ENCODE measurements at places on chromosomes 16 and 17. TPM values are rescaled to one million over a fixed set of nuclear protein-coding genes. Genes with fewer than 3 reads are reported as not detected.

- no peaks in the 10 kb centered on the region for H3K4me1 ChIP-seq
- H3K27ac ChIP-seq: no peak overlapping the region
- no peak overlapping the region for H3K4me3 ChIP-seq
- no peak for DNase-seq
- H3K36me3 ChIP-seq: peaks cover 94% of the 10 kb centered on the region
Observed at GRCh38 chr16:56466344-56466743, 15.0 kb downstream of the OGFOD1 start.

GRCh38 chr17:64263000-64263766, at the start of gene TEX2:
Gene TEX2, minus strand, starts transcription at chr17:64263260. Its CDS starts 49,043 bp downstream, at chr17:64214217.
- peak within 1 kb of the TSS; percentile 82 for H3K4me3 ChIP-seq
- peak within 1 kb of the TSS; percentile 54 for H3K27ac ChIP-seq
- no peaks in the 10 kb centered on the region for H3K27me3 ChIP-seq

Gene CDRT4
- 0.71 TPM for polyA plus RNA-seq

Gene CCDC154
- polyA plus RNA-seq: not detected

Gene EVI2B
- polyA plus RNA-seq: 267 TPM

DNA sequence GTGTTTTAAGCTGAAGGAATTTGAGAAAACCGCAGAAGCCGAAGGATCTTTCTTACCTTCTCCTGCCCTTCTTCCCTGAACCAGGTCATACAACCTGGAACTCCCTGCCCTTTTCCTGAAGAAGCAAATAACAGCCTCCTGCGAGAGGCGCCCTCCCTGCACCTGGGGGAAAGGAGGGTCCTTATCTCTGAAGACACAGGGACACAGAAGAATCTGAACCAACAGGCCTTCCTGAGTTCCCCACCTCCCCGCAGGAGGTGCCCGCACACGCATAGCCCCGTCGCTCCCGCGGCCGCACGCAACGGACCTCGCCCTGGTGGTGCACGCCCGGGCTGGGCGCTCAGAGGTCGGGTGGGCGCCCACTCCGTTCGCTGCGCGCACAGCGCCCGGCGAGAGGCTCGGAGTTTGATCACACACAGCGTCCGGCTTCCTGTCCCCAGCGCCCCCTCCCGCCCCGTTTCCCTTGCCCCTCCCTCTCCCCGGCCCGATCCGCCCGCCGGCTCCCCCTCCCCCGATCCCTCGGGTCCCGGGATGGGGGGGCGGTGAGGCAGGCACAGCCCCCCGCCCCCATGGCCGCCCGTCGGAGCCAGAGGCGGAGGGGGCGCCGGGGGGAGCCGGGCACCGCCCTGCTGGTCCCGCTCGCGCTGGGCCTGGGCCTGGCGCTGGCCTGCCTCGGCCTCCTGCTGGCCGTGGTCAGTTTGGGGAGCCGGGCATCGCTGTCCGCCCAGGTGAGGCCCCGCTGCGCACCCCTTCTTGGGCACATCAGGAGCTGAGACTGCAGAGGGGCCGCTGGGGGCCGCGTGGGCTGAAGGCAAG, at the start of gene TNFSF12:
Gene TNFSF12 (plus strand): TSS at position 474 of the 816 bp plus-strand sequence. CDS start 96 bp downstream, at position 570.
- peak within 1 kb of the TSS; percentile 71 for H3K27ac ChIP-seq
- H3K27me3 ChIP-seq: no peaks in the 10 kb centered on the region
- peak; percentile 37 for DNase-seq
- peak within 1 kb of the TSS; percentile 63 for H3K4me3 ChIP-seq
- peaks cover 55% of the 10 kb centered on the region for H3K4me1 ChIP-seq

GRCh38 chr17:48213797-48214196, 106.2 kb downstream of the SNX11 start:
- H3K4me3 ChIP-seq: no peak overlapping the region
- H3K36me3 ChIP-seq: no peaks in the 10 kb centered on the region
- no peaks in the 10 kb centered on the region for H3K27me3 ChIP-seq
- H3K4me1 ChIP-seq: no peaks in the 10 kb centered on the region
- H3K27ac ChIP-seq: no peak overlapping the region

DNA sequence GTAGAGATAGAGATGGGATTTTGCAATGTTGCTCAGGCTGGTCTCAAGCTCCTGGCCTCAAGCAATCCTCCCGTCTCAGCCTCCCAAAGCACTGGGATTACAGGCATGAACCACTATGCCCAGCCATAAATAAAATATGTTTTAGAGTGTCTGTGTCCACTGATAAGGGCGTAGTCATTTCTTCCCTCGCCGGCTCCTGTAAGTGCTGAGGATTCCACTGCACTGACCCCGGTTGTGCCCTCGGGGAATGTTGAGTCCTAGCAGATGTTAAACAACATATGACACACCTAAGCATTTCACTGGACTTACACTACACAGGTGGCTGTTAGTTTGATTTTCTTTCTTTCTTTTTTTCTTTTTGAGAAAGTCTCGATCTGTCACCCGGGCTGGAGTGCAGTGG, 5.6 kb upstream of the SHMT1 start:
- no peaks in the 10 kb centered on the region for H3K27me3 ChIP-seq
- H3K4me3 ChIP-seq: no peak overlapping the region
- no peaks in the 10 kb centered on the region for H3K36me3 ChIP-seq

DNA sequence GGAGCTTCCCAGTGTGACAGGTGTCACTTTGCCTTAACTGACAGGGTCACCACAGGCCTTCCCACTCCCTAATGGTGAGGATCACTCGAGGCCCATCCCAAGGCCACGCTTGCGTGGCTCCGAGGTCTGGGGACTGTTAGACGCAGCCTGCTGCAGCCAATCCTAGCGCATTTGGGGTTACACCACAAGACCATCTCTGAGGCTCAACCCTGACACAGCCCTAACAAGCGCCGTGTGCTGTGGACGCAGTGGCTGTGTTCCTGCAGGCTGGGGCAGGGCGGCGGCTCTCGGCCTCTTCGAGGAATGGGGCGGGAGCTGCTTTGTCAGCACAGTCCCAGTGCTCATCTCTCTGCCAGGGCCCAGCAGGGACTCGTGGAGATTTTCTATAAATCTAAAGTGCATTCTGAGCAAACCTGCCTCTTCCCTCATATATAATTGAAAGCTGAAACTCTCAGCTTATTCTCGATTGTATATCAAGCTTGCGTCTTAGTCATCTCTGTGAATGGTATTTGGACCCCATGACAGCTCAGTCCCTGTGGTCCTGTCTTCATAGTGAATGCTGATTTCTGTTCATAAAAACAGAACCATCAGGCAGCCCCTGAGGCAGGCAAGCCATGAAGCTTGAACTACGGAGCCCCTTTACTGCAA, 65.8 kb upstream of the CHMP6 start:
- no peak overlapping the region for H3K4me3 ChIP-seq
- no peak overlapping the region for H3K27ac ChIP-seq
- H3K4me1 ChIP-seq: no peaks in the 10 kb centered on the region
- DNase-seq: no peak
- no peaks in the 10 kb centered on the region for H3K27me3 ChIP-seq

GRCh38 chr17:56851008-56851407, 17.1 kb downstream of the DGKE start:
- no peaks in the 10 kb centered on the region for H3K4me1 ChIP-seq
- H3K27me3 ChIP-seq: no peaks in the 10 kb centered on the region
- H3K4me3 ChIP-seq: no peak overlapping the region
- no peak overlapping the region for H3K27ac ChIP-seq

- no peaks in the 10 kb centered on the region for H3K27me3 ChIP-seq
- H3K4me3 ChIP-seq: no peak overlapping the region
- DNase-seq: no peak
- H3K4me1 ChIP-seq: peaks cover 70% of the 10 kb centered on the region
Observed at GRCh38 chr17:78134899-78135385, 4.4 kb downstream of the TMC8 start.

GRCh38 chr16:64695684-64696083, 426.2 kb downstream of the CDH11 start:
- no peak overlapping the region for H3K4me3 ChIP-seq
- H3K27ac ChIP-seq: no peak overlapping the region
- H3K27me3 ChIP-seq: no peaks in the 10 kb centered on the region
- DNase-seq: no peak

DNA sequence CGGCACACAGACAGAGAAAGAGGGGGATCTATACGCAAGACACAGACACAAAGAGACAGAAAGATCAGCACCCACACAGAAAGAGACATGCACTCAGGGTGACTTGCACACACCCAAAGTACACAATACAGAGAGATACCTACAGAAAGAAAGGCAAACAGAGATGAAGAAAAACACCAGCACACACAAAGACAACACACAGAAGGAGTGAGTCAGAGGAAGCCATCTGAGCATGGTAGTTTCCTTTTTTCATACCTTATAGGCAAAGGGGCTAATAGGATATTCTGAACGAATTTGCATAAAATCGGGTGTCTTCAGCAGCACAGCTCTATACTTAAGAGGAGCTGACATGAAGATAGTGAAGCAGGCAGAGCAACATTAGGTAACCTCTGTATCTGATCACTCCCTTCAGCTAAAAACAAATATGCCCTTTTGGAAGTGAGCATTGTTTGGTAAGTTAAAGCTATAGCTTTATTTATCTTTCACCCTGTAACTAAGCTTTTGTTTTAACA, 198.6 kb downstream of the AATF start:
- H3K36me3 ChIP-seq: no peaks in the 10 kb centered on the region
- H3K4me1 ChIP-seq: no peaks in the 10 kb centered on the region
- no peak overlapping the region for H3K4me3 ChIP-seq
- DNase-seq: no peak

GRCh38 chr16:50640391-50640790, 40.7 kb downstream of the SNX20 start:
- H3K27me3 ChIP-seq: no peaks in the 10 kb centered on the region
- H3K36me3 ChIP-seq: no peaks in the 10 kb centered on the region
- no peak overlapping the region for H3K27ac ChIP-seq
- peaks cover 11% of the 10 kb centered on the region for H3K4me1 ChIP-seq
- DNase-seq: no peak
- H3K4me3 ChIP-seq: no peak overlapping the region

Gene CNTD1
- polyA plus RNA-seq: not detected

- H3K27me3 ChIP-seq: no peaks in the 10 kb centered on the region
- H3K4me3 ChIP-seq: no peak overlapping the region
- DNase-seq: peak; percentile 37
- H3K36me3 ChIP-seq: no peaks in the 10 kb centered on the region
Observed at GRCh38 chr17:17313350-17313991, 10.3 kb downstream of the NT5M start.

DNA sequence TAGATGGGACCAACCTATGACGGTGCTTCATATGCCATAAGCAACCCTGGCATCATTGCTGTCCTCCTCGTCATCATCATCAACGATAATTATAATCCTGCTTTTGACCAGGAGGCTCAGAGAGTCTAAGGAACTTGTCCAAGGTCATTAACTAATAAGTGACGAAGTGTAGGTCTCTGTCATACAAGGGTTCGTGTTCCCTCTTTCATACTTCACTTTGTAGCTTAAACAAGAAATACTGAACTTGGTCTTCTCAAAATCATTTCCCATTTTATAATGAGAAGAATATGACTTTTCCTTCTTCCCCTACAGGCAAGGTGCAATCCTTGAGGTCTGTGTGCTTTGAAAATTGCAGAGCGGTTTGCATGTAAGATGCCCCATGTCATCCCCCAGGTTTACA, 31.2 kb upstream of the PIK3R6 start:
- H3K27ac ChIP-seq: peak overlapping the region; percentile 6
- H3K4me3 ChIP-seq: no peak overlapping the region
- H3K36me3 ChIP-seq: peaks cover 99% of the 10 kb centered on the region
- no peaks in the 10 kb centered on the region for H3K27me3 ChIP-seq

Gene NLGN2
- polyA plus RNA-seq: not detected

DNA sequence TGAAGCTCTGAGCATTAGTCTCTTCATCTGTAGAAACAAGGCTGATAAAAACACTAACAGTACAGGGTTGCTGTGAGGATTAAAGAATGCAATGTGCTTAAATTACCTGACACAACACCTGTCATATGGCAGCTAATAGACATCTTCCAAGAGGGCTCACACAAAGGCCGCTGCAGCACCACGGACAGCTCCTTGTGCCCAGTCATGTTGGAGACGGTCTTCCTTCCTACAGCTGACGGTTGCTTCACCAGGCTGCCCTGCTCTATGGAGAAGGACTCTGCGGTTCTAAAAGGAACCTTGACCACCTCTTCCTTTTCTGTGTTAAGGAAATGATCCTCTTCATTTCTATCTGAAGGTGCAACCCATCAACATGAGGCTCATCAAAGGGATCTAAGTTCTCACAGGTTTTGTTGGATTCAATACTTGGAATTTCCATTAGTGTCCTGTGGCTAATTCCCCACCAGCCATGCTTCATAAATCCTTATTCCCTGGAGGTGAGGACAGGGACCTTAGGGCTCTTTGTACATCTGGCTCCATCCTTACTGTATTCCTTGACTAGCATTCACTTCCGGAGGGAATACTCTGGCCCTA, 138.9 kb upstream of the CES5A start:
- H3K27ac ChIP-seq: no peak overlapping the region
- no peaks in the 10 kb centered on the region for H3K4me1 ChIP-seq
- no peaks in the 10 kb centered on the region for H3K27me3 ChIP-seq
- DNase-seq: no peak

- no peak overlapping the region for H3K27ac ChIP-seq
- H3K4me1 ChIP-seq: no peaks in the 10 kb centered on the region
- H3K36me3 ChIP-seq: no peaks in the 10 kb centered on the region
- peaks cover 2% of the 10 kb centered on the region for H3K27me3 ChIP-seq
- H3K4me3 ChIP-seq: no peak overlapping the region
- no peak for DNase-seq
Observed at GRCh38 chr17:43665937-43666236, 4.2 kb upstream of the MEOX1 start.
